Airway epithelial cell (primary cell): ENCODE measurements at places on chromosomes 1 and 21. TPM values are rescaled to one million over a fixed set of nuclear protein-coding genes. Genes with fewer than 3 reads are reported as not detected.

Gene FASLG
- not detected in 2 replicates for total RNA-seq

Gene EXO1
- total RNA-seq = 6.9 and 10.7 TPM in 2 replicates

Gene TCHH
- under 0.01 TPM in 1 of 2 replicates, not detected in the other for total RNA-seq

Gene TAS1R1
- not detected in 2 replicates for total RNA-seq

Gene CFAP141
- not detected in 2 replicates for total RNA-seq

Gene OPRD1
- not detected in 2 replicates for total RNA-seq

Gene GMEB1
- 6.4 and 9.5 TPM in 2 replicates for total RNA-seq

Gene FAM131C
- 2.0 and 3.5 TPM in 2 replicates for total RNA-seq

Gene OR2T33
- not detected in 2 replicates for total RNA-seq

Gene BLACAT1
- total RNA-seq = 1.3 and 1.5 TPM in 2 replicates

Gene MOV10
- total RNA-seq = 35.3 and 52.7 TPM in 2 replicates

Gene S100A2
- total RNA-seq = 5,324 and 7,203 TPM in 2 replicates

Gene RGS13
- total RNA-seq = not detected in 2 replicates

Gene OR2T29
- not detected in 2 replicates for total RNA-seq

Gene CRABP2
- 446 and 591 TPM in 2 replicates for total RNA-seq
